H9 (cell line): ENCODE measurements at places on chromosomes 1 and 21.
A peak's percentile ranks its signal among the peaks of the same experiment; 100 is the strongest.

DNA sequence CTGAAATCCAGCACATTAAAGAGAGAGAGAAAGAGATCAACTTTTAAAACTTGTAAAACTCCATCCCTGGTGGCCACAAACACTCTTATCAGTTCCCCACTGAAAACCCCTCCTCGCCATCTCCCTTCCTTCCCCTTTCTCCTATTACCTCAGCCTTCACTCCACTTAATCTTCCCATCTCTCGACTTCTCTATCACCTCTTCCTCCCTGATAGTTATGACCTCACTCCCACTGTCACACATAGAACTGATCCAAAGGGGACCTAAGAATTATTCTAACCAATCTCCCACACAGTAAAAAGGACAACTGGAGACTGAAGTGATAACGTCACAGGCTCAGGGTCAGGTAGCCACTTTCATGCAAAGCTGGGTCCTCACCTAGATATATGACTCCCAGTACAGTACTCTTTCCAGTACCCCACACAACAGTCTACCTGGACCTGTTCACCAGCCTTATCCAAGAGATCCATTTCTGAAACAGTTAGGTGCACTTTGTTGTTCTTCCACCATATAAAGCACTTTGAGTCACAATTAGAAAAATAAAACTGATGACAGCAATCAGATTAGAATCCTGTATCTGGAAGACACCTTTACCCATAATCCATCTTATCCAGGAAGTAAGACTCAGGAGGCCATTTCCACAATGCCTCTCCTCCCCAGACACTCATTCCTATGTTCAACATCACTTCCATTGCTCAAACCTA lies 324.8 kb downstream of the SMYD3 start:
- no peak overlapping the region for H3K27ac ChIP-seq
- H3K4me3 ChIP-seq = no peak overlapping the region
- no peaks in the 10 kb centered on the region for H3K4me1 ChIP-seq
- no peak for DNase-seq

DNA sequence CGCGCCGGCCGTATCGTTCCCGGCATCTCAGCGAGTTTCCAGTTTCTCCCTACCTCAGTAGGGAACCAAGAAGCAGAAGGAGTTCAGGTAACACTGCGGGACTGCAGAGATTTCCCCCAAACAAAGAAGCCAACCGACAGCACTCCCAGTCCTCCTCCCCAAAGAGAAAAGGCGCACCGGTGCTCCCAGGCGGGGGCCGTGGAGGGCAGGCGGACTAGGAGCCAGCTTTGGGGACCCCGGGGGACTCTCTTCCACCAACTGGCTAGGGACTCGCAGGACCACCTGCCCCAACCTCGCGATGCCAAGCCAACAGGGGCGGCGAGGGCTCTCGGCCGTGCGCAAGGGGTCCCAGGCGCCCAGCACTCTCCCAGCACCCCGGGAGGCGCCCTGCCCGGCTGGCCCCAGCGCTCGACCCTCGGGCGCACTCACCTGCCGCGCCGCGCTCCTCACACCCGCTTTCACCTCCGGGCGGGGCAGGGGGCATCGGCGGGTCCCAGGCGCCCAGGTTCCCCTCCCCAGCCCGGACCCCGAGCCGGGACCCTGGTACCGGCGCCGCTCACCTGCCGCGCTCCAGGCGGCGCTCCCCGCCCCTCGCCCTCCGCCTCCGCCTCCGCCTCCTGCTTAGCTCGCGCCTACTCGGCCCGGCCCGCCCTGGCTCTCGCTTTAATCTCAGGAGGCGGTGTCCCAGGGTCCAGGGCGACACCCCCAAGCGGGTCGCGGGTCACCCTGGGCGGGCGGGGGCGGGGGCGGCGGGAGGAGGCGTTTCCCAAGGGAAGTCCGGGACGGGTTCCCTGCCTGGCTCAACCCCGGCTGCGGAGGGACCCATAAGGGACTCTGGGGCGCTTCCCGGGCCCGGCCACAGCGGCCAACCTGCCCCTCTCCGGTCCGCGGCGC lies at the start of gene TMPRSS2:
Gene TMPRSS2 (minus strand): TSS at position 638 of the 894 bp plus-strand sequence. CDS start 10,025 bp downstream, outside the sequence.
- DNase-seq = peak; percentile 74
- no peaks in the 10 kb centered on the region for H3K36me3 ChIP-seq
- peak within 1 kb of the TSS; percentile 78 for H3K4me3 ChIP-seq

- H3K36me3 ChIP-seq = no peaks in the 10 kb centered on the region
- H3K4me1 ChIP-seq = no peaks in the 10 kb centered on the region
- H3K4me3 ChIP-seq = no peak overlapping the region
- peak; percentile 47 for DNase-seq
- no peak overlapping the region for H3K27ac ChIP-seq
- peaks cover 8% of the 10 kb centered on the region; the same call in 1 of the 2 replicates for H3K27me3 ChIP-seq
Observed at GRCh38 chr1:232634096-232634495, 4.2 kb upstream of the SIPA1L2 start.

- H3K4me1 ChIP-seq = no peaks in the 10 kb centered on the region; the same call in 1 of the 2 replicates
- H3K27ac ChIP-seq = no peak overlapping the region
Observed at GRCh38 chr1:8228253-8228652, 89.7 kb upstream of the SLC45A1 start.

DNA sequence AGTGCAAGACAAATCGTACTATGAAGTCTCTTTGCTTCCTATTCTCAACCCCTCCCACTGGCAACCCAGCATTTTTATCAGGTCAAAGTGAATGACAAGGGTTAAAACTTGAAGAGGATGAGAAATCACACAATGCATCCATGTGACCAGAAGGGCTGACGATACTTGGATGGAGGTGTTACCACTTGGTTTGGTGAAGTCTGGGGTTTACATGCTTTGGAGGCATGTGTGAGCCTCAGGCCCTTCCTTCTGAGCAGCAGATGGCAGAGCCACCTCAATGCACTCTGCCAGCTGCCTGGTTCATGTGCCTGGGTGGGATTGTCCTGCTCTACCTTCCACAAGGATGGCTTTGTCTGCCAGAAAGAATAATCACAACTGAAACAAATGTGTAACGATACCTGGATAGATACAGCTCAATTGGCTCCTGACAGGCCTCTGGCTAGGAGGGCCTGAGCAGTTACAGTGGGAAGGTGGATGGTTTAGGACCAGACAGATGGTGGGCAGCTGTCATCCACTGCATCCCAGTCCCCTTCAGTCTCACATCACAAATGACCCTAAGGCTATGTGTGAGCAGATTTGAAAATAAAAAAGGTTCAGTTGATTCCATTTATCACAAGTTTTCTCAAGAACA lies 51.5 kb upstream of the CNIH3 start:
- H3K4me3 ChIP-seq = no peak overlapping the region
- no peak overlapping the region for H3K27ac ChIP-seq
- H3K27me3 ChIP-seq = no peaks in the 10 kb centered on the region
- DNase-seq = no peak
- H3K4me1 ChIP-seq = no peaks in the 10 kb centered on the region
- peaks cover 7% of the 10 kb centered on the region for H3K36me3 ChIP-seq

- H3K4me1 ChIP-seq = no peaks in the 10 kb centered on the region
- no peak for DNase-seq
- no peaks in the 10 kb centered on the region for H3K36me3 ChIP-seq
- no peak overlapping the region for H3K4me3 ChIP-seq
Observed at GRCh38 chr21:42417533-42417932, 13.8 kb downstream of the UBASH3A start.

- DNase-seq = peak; percentile 74
- no peak overlapping the region for H3K27ac ChIP-seq
- H3K27me3 ChIP-seq = no peaks in the 10 kb centered on the region; the same call in 1 of the 2 replicates
- H3K4me3 ChIP-seq = peak overlapping the region; percentile 69
- no peaks in the 10 kb centered on the region for H3K36me3 ChIP-seq
- H3K4me1 ChIP-seq = no peaks in the 10 kb centered on the region
Observed at GRCh38 chr1:1068517-1069055, 5.5 kb downstream of the RNF223 start.
